ENCODE measurements at places on chromosomes 3 and 15.

DNA sequence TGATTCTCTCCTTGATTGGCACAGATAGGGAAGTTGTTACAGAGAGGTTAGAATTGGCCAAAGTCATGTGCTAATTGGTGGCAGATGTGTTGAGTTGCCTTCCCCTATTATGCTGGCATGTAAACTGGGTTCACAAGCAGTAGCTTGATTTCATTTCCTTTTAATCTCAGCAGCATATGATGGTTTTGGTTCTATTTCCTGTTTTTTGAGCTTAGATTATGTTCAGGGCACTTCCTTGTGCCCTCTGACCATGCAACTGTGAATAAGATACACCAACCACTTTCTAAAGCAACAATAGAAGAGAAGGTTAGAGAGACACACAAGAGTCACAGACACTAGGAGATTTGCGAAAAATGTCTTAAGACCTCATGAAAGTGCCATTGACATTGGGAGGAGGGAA is 16.5 kb downstream of the HPS3 start:
- DNase-seq: no peak

GRCh38 chr3:14452740-14453710 is 50.6 kb downstream of the SLC6A6 start:
- peak; percentile 96 for DNase-seq

GRCh38 chr15:75043509-75044257 is 20.3 kb downstream of the PPCDC start:
- DNase-seq: peak; percentile 100

DNA sequence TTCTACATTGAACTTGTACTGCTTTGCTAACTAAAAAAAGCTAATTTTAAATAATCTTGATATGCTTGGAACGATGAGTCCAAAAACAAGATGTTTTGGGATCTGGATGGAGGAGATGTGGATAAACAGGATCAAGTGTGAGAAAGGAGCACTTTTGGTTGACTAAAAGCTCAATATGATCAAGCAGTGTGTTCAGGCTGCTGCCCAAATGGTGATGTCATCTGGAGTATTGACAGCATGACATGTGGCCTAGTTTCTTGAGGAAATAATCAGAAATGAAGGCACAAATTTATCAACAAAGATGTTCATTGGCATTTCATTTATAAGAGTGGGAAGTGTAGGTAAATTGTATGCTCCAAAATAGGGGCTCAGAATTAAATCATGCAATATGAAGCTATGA is 161.2 kb downstream of the SOX2 start:
- DNase-seq: no peak

DNA sequence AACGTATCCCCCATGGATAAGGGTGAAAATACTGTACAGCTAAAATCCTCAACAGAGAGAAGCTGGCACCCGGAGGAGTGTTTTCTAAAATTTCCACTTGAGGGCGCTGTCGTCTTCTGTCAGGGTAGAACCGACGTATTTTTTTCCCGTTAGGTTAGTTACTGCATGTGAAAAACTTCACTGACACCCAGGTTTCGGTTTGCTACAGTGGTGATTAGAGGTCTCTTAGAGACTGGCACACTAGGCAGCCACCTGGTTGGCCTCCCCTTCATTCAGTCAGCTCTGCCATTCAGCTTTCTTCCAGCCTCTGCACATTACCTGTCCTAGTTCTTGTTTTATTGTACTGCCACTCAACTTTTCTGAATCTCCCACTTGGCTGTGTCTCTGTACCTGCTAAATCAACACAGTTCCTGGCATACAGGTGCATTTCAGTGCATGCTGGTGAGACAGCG is 18.4 kb downstream of the CCK start:
- peak; percentile 56 for DNase-seq

DNA sequence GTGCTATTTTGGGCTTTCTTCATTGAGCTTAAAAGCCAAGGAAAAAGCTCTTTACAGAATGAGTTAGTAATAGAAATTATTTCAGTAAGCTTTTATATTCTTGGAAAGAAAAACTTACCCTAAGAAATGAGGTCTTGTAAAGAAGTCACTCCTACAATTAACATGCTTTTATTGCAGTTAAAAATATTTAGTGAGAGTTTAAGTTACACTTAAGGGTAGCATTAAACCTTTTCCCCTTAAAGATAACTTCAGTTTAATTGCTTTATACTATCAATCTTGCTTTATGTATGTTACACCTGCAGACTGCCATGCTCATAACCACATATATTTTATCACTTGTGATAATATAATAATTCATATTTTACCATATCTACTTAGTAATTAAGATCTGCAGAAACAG is 426.2 kb downstream of the PLCL2 start:
- no peak for DNase-seq

- DNase-seq: no peak
Observed at GRCh38 chr15:61295239-61295638, 66.1 kb upstream of the RORA start.

GRCh38 chr3:130572769-130573168 is 55.8 kb downstream of the COL6A6 start:
- no peak for DNase-seq

- no peak for DNase-seq
Observed at GRCh38 chr15:71072423-71072822, 42.8 kb upstream of the THSD4 start.

GRCh38 chr3:31210068-31210645 is 315.7 kb upstream of the GADL1 start:
- no peak for DNase-seq

DNA sequence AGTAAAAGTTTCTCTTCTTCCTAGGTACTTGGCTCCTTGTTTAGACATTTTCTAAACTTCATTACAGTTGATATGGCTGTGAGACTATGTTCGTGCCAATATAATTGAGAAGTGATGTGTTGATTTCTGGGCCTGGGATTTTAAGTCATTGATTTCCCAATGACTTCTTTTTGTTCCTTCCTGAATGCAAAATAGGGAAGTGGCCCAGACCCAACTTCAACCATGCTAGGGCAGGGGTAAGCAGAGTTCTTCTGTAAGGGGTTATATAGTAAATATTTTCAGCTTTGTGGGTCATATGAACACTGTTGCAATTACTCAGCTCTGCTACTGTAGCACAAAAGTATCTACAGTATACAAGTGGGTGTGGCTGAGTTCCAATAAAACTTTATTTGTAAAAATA is 320.1 kb upstream of the WNT5A start:
- DNase-seq: no peak

GRCh38 chr15:33197636-33198035 is 3.1 kb upstream of the FMN1 start:
- no peak for DNase-seq

DNA sequence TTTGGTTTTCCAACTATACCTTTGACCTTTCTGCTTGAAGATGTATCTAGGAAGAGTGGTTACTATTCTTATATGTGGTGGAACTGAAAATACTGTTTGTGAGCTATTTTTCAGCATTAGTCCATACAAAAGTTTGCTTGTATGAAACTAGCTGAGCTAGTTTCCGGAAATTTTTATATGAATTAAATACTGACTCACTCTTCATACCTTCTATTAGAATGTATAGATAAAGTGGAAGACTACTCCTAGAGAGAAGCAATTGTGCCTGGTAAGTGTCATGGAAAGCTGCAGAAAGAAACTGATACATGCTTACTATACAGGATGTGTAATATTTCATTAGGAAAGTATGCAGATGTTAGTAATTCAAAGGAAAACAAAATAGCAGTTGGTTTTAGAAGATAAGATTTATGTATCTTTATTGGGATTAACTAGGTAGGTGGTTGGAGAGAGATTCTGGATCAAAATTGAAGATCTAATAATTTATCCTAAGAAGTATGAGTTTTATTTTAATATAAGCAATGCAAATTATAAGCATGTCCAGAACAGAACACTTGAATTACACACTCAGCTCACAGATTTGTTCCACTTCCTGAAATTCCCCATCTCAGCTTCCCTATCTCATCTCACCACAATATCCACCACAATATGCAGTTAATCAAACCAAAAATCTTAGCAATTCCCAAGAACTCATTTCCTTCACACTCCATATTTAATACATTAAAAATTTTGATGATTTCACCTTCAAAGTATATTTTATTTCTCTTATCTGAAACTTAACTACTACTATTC is 82.8 kb downstream of the BCHE start:
- DNase-seq: no peak

GRCh38 chr3:196203846-196204245 is 7.4 kb downstream of the ZDHHC19 start:
- DNase-seq: no peak

GRCh38 chr15:45454814-45455213 is 67.7 kb downstream of the SLC30A4 start:
- DNase-seq: peak; percentile 98

DNA sequence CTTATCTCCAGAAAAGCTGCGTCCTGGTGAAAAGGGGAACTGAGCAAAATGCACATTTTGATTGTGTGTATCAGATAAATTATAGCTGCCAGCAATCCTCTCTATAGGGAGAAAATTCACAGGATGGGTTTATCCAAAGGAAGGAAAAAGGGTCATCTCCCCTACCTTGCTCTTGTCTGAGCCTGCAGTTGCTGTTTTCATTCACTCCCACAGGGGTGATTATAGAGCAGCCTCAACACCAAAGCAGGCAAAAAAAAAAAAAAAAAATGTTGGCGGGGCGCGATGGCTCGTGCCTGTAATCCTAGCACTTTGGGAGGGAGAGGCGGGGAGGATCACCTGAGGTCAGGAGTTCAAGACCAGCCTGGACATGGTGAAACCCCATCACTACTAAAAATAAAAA is 333.7 kb downstream of the ROBO2 start:
- DNase-seq: no peak

- no peak for DNase-seq
Observed at GRCh38 chr3:172179680-172180399, 140.5 kb downstream of the FNDC3B start.

GRCh38 chr3:37787153-37787867 is 74.4 kb upstream of the CTDSPL start:
- DNase-seq: no peak

- DNase-seq: peak; percentile 99
Observed at GRCh38 chr15:49155110-49155833, at the start of gene COPS2. Gene COPS2, minus strand, starts transcription at chr15:49155599. Its CDS starts 21 bp downstream, at chr15:49155578.

DNA sequence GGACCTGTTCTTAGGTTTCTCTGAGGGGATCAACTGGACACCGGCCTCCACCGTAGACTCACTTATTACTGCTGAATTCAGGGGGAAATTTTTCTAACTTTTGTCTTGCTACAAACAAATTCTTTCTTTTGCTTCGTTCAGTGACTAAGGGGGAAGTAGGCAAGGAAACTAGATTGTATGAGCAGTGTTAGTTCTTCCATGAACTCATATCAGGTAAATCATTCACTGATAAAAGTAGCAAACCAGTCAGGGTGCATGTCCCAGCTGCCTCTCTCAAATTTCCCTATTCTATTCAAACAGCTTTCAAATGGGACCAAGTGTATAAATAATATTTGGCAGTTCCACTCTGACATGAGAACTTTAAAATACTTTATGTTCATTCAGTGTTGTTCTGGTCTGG is 7.3 kb upstream of the CCDC13 start:
- DNase-seq: no peak

GRCh38 chr15:57367556-57367955 is 8.7 kb upstream of the CGNL1 start:
- DNase-seq: no peak

DNA sequence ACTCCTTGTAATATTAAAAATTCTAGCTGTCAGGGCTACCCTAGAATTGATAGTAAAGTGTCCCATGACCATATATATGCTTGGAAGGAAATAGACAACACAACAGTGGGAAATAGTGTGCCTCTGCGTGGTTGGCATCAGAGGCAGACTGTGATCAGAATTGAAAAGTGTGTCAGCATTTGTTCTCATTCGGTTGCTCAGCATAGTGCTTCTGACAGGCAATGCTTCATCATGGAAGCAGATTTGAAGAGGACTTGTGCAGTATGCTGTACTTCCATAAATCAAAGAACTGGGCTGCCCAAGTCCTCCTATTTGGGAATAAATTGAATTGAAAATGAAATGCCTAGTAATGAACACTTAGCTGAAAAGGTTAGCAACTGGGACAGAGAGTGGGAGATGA is 435.7 kb downstream of the DIPK2A start:
- no peak for DNase-seq

DNA sequence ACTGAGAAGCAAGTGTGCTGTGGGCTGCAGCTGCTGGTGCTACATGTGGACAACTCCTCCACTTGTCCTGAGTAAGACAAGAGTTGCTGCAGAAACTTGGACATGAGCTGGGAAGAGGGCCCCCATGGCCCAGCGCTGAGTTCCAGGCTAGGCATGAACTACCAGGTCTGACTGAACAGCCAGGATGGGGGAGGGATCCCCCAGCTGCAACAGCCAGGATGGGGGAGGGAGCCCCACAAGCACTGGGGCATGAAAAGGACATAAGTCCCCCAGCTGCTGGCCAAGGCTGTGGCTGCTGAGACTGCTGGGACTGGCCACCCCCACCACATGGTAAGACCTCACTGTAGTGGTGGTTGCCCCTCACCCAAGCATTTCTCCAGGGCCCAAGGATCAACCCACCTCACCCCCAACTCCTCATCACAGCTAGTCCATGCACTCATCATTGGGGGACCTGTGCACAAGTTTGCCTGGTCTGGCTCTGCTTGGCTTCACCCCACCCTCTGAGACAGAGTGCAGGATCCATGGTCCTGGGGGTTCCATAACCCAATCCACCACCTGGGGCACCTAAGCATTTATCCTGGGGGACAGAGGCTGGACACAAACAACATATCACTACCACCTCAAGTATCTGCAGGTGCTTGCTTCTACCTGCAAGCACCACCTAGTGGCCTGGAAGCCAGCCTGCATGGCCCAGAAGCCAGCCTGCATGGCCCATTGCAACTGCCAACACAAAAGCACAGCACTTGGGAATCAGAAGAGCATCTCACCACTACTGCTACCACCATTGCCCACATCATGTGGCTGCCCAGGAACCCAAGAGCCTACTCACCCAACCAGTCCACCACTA is 84.5 kb upstream of the STT3B start:
- DNase-seq: peak; percentile 44

GRCh38 chr3:190912736-190913135 is 50.2 kb upstream of the GMNC start:
- peak; percentile 3 for DNase-seq

DNA sequence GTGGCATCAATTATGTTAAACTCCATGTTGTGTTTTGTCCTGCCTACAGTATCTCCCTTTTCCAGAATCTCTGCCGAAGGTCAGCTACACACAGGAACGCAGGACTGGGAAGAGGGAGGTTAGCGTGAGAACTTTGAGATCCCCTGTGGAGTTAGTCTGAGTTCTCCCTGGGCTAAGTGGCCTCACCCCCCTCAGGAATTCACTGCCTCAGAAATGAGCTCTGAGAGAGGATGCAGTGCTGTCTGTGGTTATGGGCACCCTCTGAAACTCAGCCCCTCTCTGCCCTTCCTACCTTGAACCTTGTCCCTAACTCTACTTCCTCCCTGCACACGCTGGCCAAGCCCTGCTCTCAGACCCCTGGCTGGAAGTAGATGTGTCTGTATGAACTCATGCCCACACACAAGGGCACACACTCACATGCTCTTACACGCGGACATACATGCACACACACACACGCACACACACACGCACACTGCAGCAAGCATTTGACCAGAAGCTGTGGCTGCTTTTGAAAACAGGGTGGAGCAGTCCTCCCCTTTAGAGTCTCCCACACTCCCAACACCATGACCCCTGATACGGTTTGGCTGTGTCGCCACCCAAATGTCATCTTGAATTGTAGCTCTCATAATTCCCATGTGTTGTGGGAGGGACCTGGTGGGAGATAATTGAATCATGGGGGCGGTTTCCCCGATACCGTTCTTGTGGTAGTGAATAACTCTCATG is 5.3 kb upstream of the VIPR1 start:
- DNase-seq: peak; percentile 26

GRCh38 chr3:128504533-128504915 is 11.5 kb upstream of the GATA2 start:
- no peak for DNase-seq
